H9 (cell line): ENCODE measurements at places on chromosomes 13 and 19.

GRCh38 chr13:81001828-81002385 lies 661.0 kb upstream of the SPRY2 start:
- H3K36me3 ChIP-seq = no peaks in the 10 kb centered on the region
- no peak overlapping the region for H3K4me3 ChIP-seq
- no peaks in the 10 kb centered on the region for H3K27me3 ChIP-seq

- H3K36me3 ChIP-seq = no peaks in the 10 kb centered on the region
- H3K4me1 ChIP-seq = no peaks in the 10 kb centered on the region
- no peak overlapping the region for H3K4me3 ChIP-seq
- DNase-seq = no peak
Measured at GRCh38 chr13:71659404-71659803, 207.6 kb downstream of the DACH1 start.

- H3K4me3 ChIP-seq = no peak overlapping the region
- peaks cover 3% of the 10 kb centered on the region; the same call in 1 of the 2 replicates for H3K27me3 ChIP-seq
- H3K4me1 ChIP-seq = no peaks in the 10 kb centered on the region; the same call in 1 of the 2 replicates
- DNase-seq = peak; percentile 62
- no peak overlapping the region for H3K27ac ChIP-seq
Measured at GRCh38 chr19:45311621-45312020, 11.1 kb downstream of the CKM start.

DNA sequence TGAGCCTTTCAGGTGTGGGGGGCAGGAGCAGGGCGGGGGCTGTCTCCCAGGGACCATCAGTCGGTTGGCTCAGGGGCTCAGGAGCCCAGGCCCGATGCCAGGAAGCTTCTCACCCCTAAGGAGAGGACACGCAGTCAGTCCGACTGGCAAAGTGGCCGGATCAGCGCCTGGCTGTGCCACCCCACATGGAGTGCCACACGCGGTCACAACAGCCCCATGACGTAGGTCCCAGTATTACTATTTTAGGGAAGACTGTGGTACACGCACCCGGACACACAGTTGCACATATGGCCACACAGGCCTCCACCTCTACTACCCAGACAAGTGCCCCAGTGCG lies 29.3 kb upstream of the GRTP1 start:
- H3K4me3 ChIP-seq = peak overlapping the region; percentile 77
- H3K27ac ChIP-seq = no peak overlapping the region
- H3K27me3 ChIP-seq = no peaks in the 10 kb centered on the region
- DNase-seq = no peak
- peaks cover 9% of the 10 kb centered on the region for H3K4me1 ChIP-seq

DNA sequence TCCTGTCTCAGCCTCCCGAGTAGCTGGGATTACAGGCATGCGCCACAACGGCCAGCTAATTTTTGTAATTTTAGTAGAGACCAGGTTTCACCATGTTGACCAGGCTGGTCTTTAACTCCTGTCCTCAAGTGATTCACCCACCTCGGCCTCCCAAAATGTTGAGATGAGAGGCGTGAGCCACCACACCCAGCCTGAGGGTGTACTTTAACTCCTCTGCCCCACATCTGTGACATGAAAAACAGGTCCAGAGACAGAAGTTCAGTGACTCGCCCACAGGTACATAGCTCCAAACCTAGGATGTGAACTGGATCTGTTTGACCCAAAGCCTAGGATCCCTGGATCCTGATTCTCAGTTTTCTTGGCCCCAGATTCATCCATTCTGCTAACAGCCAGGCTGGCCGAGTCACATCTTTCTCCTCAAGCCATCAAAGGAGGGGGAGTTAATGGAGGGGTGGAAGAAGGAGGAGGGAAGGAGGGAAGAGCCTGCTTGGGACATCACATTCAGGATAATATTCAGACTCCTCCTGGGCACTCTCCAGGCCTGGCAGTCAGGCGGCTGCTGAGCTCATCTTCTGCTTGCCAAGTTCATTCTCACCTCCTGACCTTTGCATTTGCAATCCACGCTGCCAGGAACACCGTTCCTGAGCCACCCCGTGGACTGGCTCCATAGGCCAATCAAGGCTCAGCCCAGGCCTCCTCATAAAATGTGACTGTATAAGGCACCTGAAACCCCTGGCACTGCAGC lies 3.1 kb downstream of the SPC24 start:
- no peak overlapping the region for H3K27ac ChIP-seq
- peaks cover 35% of the 10 kb centered on the region for H3K36me3 ChIP-seq
- no peaks in the 10 kb centered on the region for H3K27me3 ChIP-seq
- H3K4me3 ChIP-seq = no peak overlapping the region

DNA sequence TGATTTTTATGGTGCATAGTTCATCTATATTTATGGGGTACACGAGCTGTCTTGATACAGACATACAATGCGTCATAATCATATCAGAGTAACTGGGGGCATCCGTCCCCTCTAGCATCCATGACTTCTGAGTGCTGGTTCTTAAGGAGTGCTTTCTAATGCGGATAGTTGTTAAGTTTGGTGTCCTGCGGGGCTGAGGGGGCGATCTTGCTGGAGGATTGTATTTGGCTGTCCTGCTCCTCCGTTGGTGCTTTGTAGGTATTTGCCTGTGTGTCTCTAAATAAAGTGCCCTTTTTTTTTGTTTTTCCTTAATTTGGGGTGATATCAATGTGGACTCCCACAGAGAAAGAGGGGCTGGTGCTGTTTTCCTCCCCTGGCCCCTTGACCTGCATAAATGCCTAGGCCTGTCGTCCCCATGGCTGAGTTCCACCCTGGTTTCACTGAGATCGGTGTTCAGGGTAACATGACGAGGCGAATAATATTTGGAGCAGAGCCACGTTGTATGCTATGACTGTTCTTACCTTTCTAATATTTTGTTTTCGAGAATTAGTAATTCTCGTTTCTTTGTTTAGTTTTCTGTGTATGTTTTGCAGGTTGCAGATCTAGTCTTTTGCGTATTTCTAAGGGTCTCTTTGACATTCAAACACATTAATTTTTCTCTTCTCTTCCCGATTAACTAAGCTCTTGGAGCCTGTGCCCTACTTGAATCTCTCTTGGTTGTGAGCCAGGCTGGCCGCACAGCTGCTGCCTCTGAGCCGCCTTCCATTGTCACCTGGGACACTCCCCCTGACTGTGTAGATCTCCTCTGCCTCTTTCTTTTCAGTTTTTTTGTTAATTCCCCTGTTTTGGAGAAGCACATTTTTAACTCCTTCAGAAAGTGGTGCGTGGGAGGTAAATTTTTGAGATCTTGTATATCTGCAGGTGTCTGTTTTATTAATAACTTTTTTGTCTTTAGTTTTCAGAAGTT lies 100.3 kb downstream of the ARHGEF7 start:
- DNase-seq = no peak
- no peak overlapping the region for H3K27ac ChIP-seq
- H3K4me3 ChIP-seq = peak overlapping the region; percentile 28

DNA sequence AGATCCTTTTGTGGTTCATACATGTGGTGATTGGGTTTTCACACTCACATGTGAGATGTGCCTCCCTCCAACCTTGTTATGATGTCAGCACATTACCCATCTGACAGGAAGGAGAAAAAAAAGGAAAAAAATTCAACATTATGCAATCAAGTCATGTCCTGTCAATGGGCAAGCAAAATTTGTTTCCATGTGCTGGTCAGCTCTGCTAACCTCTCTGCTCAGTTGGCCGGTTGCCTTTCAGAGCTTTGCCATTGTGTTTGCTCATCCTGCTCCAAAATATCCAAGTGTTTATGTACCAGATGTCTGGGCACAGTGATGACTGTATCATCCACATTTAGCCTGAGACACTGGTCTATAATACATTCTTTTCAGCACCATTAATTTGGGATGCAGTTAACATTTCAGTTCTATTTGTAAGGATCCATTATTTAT lies 27.0 kb upstream of the METTL21C start:
- no peaks in the 10 kb centered on the region for H3K27me3 ChIP-seq
- DNase-seq = no peak
- no peak overlapping the region for H3K4me3 ChIP-seq
- H3K27ac ChIP-seq = no peak overlapping the region
- H3K36me3 ChIP-seq = no peaks in the 10 kb centered on the region

GRCh38 chr13:29465741-29466293 lies 129.7 kb downstream of the SLC7A1 start:
- H3K27me3 ChIP-seq = no peaks in the 10 kb centered on the region
- no peak overlapping the region for H3K27ac ChIP-seq
- H3K36me3 ChIP-seq = no peaks in the 10 kb centered on the region; the same call in 2 of the 3 replicates
- H3K4me3 ChIP-seq = no peak overlapping the region

DNA sequence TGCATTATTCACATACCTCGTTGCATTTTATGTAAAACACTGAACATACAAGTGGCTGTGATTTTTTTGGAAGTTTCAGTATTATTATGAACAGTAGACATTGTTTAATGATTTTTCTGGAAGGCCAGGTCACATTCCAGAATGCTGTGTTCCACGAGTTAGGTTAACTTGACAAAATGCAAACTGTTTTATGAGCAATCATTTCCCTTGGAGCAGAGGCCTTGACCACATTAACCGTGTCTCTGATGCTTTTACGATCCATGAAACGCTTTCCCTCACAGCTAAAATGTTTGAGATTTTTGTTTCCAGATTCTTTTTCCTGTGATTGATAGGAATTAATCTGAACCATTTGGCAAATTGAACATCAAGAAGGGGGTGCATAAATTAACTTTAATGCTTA lies 57.8 kb downstream of the MBNL2 start:
- H3K27ac ChIP-seq = no peak overlapping the region
- H3K4me3 ChIP-seq = no peak overlapping the region
- H3K4me1 ChIP-seq = no peaks in the 10 kb centered on the region

GRCh38 chr19:41993612-41994483 lies at the start of gene ATP1A3:
ATP1A3 (minus strand) TSS chr19:41994230; CDS start chr19:41994076, 154 bp downstream.
- H3K4me3 ChIP-seq = peak within 1 kb of the TSS; percentile 92
- no peak within 1 kb of the TSS for H3K27ac ChIP-seq
- H3K36me3 ChIP-seq = no peaks in the 10 kb centered on the region
- no peaks in the 10 kb centered on the region for H3K4me1 ChIP-seq

GRCh38 chr13:43284162-43284561 lies 260.8 kb downstream of the DNAJC15 start:
- no peaks in the 10 kb centered on the region for H3K4me1 ChIP-seq
- H3K27me3 ChIP-seq = no peaks in the 10 kb centered on the region
- no peak for DNase-seq
- H3K4me3 ChIP-seq = no peak overlapping the region
- no peaks in the 10 kb centered on the region for H3K36me3 ChIP-seq
- H3K27ac ChIP-seq = no peak overlapping the region

- H3K4me1 ChIP-seq = peaks cover 3% of the 10 kb centered on the region; the same call in 1 of the 2 replicates
- peaks cover 2% of the 10 kb centered on the region; the same call in 1 of the 2 replicates for H3K27me3 ChIP-seq
- peak overlapping the region; percentile 60 for H3K4me3 ChIP-seq
Measured at GRCh38 chr19:47239152-47239551, 8.2 kb upstream of the BBC3 start.

- H3K4me3 ChIP-seq = no peak overlapping the region
- peaks cover 7% of the 10 kb centered on the region; the same call in 1 of the 2 replicates for H3K4me1 ChIP-seq
- no peak for DNase-seq
- no peak overlapping the region for H3K27ac ChIP-seq
Measured at GRCh38 chr13:21594715-21595545, 9.0 kb downstream of the MICU2 start.

DNA sequence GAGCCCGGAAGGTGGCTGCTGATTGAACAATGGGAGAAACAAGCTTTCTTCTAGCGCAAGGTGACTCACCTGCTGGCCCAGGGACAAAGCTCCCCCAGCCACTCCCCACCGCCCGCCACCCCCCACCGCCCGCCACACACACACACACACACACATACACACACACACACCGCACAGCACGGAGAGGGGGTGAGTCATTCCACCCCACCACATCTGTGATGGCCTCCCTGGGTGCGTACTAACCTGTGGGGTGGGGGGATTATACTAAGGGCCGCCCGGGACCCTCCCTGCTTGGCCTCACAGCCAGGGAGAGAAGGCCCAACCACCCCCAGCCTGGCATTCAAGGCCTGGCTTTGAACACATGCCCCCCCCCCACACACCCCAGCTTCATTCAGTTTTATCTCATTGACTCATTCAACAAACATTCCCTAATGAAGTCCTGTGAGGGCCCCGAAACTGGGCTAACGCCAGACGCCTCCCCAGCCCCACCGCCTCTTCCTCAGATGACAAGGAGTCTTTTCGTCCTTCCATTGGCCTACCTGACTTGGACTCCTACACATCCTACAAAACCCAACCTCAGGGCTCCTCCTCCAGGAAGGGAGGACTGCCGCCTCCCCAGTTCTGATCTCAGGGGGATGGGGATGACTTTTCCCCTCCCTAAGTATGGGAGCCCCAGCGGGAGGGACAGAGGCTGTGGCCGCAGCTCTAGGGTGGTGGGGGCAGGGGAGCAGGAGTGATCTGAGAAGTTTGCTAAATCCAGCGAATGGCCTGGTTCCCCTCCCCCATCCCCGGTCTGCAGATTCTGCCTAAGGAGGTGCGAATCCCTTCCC lies 5.8 kb upstream of the ONECUT3 start:
- peak overlapping the region; percentile 51 for H3K4me3 ChIP-seq
- peak; percentile 85 for DNase-seq
- no peaks in the 10 kb centered on the region; the same call in 1 of the 2 replicates for H3K4me1 ChIP-seq
- no peak overlapping the region for H3K27ac ChIP-seq
- no peaks in the 10 kb centered on the region for H3K36me3 ChIP-seq

- H3K27me3 ChIP-seq = no peaks in the 10 kb centered on the region
- no peaks in the 10 kb centered on the region for H3K4me1 ChIP-seq
- H3K27ac ChIP-seq = no peak overlapping the region
- DNase-seq = no peak
- no peaks in the 10 kb centered on the region for H3K36me3 ChIP-seq
- H3K4me3 ChIP-seq = no peak overlapping the region
Measured at GRCh38 chr13:37613236-37613635, 14.7 kb upstream of the POSTN start.

DNA sequence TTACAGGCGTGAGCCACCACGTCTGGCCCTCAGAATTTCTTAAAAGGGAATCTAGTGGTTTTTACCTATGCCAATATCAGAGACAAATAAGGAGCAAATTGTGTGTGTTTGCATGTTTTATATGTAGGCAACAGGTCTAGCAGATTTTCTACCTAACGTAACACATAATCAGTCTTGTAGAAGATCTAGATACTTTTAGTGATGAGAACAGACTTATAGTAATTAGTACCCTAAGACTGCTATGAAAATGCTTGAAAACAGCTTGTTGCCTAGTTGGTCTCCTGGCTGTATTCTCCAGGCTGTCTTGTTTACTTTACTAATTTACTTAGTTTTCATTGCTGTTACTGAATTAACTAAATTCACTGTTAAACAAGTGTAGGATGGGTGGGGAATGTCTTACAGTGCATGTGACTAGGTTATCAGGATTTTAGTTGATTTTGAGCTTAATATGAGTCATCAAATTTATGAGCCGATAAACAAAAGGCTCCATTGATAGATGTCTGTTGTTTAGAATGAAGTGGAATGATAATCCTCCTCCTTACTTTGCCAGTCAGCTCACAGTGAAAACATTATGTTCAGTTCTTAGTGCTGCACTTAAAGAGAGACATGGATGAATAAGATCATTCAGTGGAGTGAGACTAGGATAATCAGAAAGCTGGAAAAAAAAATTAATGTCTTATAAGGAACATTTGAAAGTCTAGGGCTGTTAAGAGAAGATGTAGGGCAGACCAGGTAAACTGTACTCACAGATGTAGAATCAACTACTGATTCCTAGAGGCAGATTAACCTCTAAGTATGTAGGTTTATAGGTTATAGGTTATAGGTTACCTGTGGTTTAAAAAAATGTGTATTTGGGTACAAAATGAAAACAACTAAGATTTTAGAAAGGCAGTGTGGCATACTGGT lies 22.4 kb downstream of the GTF2F2 start:
- peaks cover 7% of the 10 kb centered on the region; the same call in 2 of the 3 replicates for H3K36me3 ChIP-seq
- no peaks in the 10 kb centered on the region for H3K27me3 ChIP-seq
- DNase-seq = no peak
- no peaks in the 10 kb centered on the region for H3K4me1 ChIP-seq
- H3K4me3 ChIP-seq = no peak overlapping the region
